Astrocyte (in vitro differentiated cells and primary cell): ENCODE measurements at places on chromosomes 1 and 21. TPM values are rescaled to one million over a fixed set of nuclear protein-coding genes. Genes with fewer than 3 reads are reported as not detected.

Gene ZNF593OS
- not detected in 2 replicates for total RNA-seq

Gene TEKT2
- 0.38 and 0.39 TPM in 2 replicates for total RNA-seq

Gene OXCT2
- 0.24 and 0.36 TPM in 2 replicates for total RNA-seq

DNA sequence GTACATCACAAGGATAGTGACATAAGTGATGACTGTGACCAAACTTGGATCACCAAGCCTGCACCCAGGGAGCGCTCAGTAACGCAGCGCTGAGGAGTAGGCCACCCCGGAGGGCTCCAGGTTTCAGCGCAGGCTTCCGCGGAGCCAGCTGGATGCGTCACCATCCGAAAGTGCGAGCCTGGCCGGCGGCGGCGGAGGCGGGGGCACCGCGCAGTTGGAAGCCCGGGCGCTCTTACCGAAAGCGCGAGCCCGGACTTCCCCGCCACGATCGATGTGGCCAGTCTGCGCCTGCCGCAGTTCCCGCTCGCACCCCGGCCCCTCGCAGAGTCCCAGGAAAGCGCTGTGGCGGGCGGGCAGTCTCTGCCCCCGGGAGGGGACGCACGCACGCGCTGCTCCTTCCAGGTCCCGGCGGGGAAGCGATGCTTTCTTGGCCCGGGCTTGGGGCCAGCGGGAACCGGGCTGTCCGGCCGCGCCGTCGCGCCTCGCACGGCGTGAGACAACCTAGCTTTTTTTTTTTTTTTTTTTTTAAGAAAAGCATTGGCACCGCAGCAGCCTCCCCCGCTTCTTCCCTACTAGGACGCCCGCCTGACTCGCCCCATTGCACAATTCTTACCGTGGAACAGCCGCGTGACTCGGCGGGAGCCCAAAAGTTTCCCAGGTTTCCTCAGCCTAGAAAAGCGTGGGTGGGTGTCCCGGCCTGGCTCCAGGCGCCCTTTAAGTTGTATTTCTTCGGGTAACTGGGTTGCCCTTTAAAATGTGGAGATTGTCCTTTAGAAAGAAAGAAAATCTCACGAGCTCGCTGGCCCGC is 36.4 kb upstream of the JAK1 start:
- peak overlapping the region; percentile 65 for H3K4me3 ChIP-seq
- no peaks in the 10 kb centered on the region for H3K36me3 ChIP-seq
- no peaks in the 10 kb centered on the region for H3K27me3 ChIP-seq

DNA sequence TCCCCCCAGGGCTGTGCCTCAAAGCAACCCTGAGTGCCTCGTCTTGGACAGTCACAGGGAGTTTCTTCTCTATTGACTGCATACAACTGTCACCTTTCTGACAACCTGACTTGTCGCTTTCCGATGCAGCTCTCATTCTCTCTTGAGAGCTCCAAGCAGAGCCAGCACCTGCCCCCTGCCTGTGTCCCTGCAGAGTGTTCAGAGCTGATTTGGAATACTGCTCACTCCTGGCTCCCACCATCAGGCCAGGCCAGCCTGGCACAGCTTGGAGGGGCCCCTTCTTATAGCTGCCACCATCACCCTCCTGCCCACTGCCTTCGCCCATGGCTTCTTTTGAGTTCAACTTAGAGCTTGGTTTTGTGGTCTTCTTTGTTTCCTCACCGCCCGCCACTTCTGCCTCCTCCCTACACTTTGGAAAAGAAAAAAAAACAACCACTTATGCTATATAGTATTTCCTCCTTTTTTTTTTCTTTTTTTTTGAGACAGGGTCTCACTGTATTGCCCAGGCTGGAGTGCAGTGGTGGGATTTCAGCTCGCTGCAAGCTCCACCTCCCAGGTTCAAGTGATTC is 12.3 kb downstream of the NCF2 start:
- H3K36me3 ChIP-seq: no peaks in the 10 kb centered on the region
- H3K27ac ChIP-seq: no peak overlapping the region
- no peak for DNase-seq
- no peak overlapping the region for H3K4me3 ChIP-seq
- H3K27me3 ChIP-seq: no peaks in the 10 kb centered on the region

GRCh38 chr1:230910755-230911117 is 42.4 kb upstream of the C1orf198 start:
- H3K27me3 ChIP-seq: no peaks in the 10 kb centered on the region
- no peak overlapping the region for H3K4me3 ChIP-seq
- DNase-seq: peak; percentile 36
- H3K36me3 ChIP-seq: peaks cover 3% of the 10 kb centered on the region
- H3K4me1 ChIP-seq: no peaks in the 10 kb centered on the region

DNA sequence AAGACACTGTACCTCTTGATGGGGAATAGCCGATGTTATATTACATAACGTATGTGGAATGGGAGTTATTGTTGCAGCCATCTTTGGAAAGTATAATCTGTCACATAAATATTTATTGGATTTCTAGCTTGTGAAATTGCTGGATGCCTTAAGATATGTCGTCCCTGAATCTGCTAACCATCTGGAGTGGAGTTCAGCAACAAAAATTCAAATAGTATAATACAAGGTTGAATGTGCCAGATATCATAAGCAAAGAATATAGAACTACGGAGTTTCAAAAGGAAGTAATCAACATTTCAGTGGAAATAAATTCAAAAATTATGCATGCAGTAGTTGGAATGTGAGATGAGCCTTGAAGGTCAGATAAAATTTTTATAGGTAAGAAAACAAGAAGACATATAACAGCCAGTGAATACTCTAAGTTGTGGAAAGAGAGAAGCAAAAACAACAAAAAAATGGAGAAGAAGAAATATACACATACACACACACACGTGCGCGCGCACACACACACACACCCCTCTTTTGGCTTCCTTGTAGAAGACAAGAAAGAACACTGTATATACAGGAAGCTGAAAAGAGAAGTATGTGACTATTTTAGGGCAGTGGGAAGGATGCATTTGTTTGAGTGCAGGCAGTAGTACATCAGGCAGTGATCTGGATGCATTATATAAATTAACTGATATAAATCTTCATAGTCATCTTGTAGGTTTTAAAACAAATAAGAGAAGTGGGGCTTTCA is 516.7 kb downstream of the KCNT2 start:
- H3K27me3 ChIP-seq: no peaks in the 10 kb centered on the region
- H3K36me3 ChIP-seq: no peaks in the 10 kb centered on the region
- no peak overlapping the region for H3K27ac ChIP-seq
- H3K4me1 ChIP-seq: no peaks in the 10 kb centered on the region
- no peak for DNase-seq
